ENCODE measurements at places on chromosomes 5 and 9.

GRCh38 chr9:107712390-107712789 is 222.8 kb upstream of the KLF4 start:
- no peak for DNase-seq

GRCh38 chr5:78799266-78800017 is 150.9 kb upstream of the LHFPL2 start:
- no peak for DNase-seq

GRCh38 chr9:18890372-18890771 is 142.6 kb downstream of the SAXO1 start:
- DNase-seq: no peak

GRCh38 chr5:6567068-6567467 is 65.8 kb downstream of the NSUN2 start:
- no peak for DNase-seq

GRCh38 chr9:108772301-108772894 is 83.4 kb downstream of the ACTL7B start:
- no peak for DNase-seq

- DNase-seq: no peak
Measured at GRCh38 chr9:129175825-129176633, 2.0 kb downstream of the IER5L start.

GRCh38 chr5:93578813-93579691 is 2.0 kb downstream of the NR2F1-AS1 start:
- DNase-seq: no peak

DNA sequence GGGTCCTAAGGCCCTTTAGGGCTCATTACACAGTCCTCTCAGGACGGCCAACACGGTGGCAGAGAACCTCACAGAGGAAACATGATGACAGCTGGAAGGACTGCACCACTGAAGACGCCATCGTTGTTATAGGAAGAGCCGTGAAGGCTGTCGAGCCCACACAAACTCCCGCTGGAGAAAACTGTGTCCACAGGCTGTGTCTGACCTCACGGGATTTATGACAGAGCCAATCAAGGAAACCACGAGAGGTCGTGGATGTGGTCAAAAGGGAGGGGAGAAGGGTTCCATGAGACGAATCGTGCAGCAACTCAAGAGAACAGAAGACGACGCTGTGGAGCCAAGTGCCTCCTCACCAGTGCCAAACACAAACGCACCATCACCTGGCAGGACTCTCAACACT is 12.2 kb downstream of the QSOX2 start:
- no peak for DNase-seq

DNA sequence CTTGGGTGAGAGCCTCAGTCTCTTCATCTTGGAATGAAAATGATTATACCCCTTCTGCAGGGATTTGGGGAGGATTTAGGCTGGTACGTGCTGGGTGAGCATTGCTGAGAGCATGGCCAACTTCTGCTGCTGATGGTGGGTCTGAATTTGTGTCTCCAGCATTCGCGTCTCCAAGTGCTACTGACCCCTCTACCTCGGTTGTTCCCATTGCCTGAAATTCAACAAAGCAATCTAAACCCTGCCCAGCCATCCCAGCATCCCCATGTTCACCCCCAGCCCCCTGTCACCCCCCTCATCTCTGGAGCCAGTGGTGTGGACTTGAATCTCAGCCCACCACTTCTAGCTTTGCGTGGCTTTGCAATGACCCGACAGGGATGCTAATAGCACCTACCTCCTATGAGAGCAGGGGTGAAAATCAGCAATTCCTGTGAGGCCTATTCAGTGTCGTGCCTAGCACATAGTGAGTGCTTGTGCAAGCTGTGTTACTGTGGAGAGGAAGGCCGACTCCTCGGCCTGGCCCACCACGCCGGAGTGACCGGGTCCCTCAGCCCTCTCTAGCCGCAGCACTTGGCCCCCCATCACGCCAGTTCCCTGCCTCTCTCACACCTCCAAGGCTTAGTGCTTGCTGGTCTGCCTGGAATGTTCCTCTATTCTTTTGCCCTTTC is 43.4 kb upstream of the SH3PXD2B start:
- no peak for DNase-seq

- DNase-seq: no peak
Measured at GRCh38 chr9:135791431-135792267, 89.7 kb downstream of the KCNT1 start.

DNA sequence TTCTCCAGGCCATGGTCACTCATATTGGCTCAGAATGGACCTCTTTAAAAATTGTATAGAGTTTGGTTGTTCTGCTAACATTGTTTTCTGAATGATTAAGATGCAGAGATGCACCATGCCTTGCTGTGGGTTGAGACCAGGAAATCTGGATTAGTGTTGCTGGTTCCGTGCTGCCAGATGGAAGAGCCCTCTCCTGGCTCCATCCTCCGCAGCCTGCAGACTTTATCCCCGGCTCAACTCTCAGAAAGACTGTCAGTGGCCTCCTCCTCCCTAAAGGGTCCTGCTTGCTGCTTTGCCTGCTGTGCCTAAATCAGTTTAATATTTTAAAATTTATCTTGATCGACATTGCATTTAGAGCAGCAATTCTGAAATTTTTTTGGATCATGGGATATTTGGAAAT is 196.7 kb downstream of the TENT4A start:
- no peak for DNase-seq
